ENCODE measurements at places on chromosomes 12 and 14. TPM values are rescaled to one million over a fixed set of nuclear protein-coding genes. Genes with fewer than 3 reads are reported as not detected.

GRCh38 chr14:22850944-22851764 lies 14.8 kb downstream of the MMP14 start:
- no peaks in the 10 kb centered on the region for H3K27me3 ChIP-seq
- peak overlapping the region; percentile 86 for H3K27ac ChIP-seq
- H3K36me3 ChIP-seq, result peaks cover 10% of the 10 kb centered on the region
- H3K4me3 ChIP-seq, result no peak overlapping the region
- H3K4me1 ChIP-seq, result peaks cover 73% of the 10 kb centered on the region

- H3K27me3 ChIP-seq, result no peaks in the 10 kb centered on the region
- H3K27ac ChIP-seq, result no peak overlapping the region
- H3K4me3 ChIP-seq, result no peak overlapping the region
- H3K4me1 ChIP-seq, result no peaks in the 10 kb centered on the region
- no peak for DNase-seq
Observed at GRCh38 chr12:85955127-85955526, 81.0 kb downstream of the NTS start.

Gene STXBP6
- 15.2 TPM for total RNA-seq

- H3K27me3 ChIP-seq, result no peaks in the 10 kb centered on the region
- H3K4me1 ChIP-seq, result peaks cover 30% of the 10 kb centered on the region
- no peaks in the 10 kb centered on the region for H3K36me3 ChIP-seq
- no peak overlapping the region for H3K4me3 ChIP-seq
- no peak overlapping the region for H3K27ac ChIP-seq
Observed at GRCh38 chr14:61547186-61548069, 147.9 kb upstream of the HIF1A start.

GRCh38 chr14:43735932-43736331 lies 771.2 kb downstream of the FSCB start:
- no peaks in the 10 kb centered on the region for H3K4me1 ChIP-seq
- DNase-seq, result no peak
- no peak overlapping the region for H3K27ac ChIP-seq

Gene NFE2
- total RNA-seq, result not detected

DNA sequence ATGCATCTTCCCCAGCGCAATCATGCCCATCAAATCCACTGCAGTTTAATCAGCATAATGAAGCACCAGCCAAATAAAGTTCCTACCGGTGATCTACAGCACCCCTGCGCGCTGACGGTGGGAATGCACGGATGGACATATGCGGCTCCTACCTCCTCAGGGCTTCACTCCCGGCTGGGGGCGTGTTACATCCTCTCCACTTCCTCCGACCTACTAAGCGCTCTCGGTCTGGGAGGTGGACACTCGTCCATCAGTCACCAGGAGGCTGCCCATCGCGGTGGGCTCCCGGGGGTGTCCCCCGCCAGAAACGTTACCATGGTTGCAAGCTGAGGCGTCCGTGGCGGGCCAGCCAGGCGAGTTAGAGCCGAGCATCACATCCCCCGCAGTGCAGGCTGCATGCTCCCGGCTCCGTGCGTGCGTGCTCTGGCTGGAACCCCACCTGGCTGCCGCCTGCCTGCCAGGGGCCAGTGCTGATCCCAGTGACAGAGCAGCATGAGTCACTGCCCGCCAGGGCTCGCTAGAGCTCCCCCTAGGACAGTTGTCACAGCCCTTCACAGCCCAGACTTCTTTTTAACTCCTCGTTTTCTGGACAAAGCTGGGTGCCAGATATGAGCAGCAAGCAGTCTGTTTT lies 73.0 kb downstream of the CIT start:
- DNase-seq, result peak; percentile 71
- H3K4me3 ChIP-seq, result peak overlapping the region; percentile 45
- no peak overlapping the region for H3K27ac ChIP-seq
- H3K4me1 ChIP-seq, result no peaks in the 10 kb centered on the region
- H3K36me3 ChIP-seq, result no peaks in the 10 kb centered on the region

Gene SSTR1
- total RNA-seq, result 1.7 TPM

Gene FOXG1
- total RNA-seq, result not detected

DNA sequence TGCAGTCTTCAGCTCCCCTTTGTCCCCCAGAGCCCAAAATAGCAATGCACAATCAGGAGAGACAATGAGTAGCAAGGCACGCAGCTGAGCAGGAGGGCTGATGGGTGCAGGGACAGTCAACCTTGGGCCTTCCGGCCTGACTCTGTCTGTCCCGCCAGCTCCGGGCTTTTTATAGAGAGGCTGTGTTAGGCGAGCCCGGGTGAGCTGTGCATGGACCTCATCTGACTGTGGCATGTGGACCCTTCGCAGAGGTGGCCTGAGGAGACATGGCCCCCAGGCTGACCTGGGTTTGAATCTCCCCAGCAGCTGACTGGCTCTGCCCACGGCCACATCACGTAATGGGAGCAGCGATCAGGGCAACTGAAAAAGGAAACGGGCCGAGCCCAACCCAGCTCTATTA lies 177.9 kb downstream of the TSPAN9 start:
- H3K27ac ChIP-seq, result no peak overlapping the region
- peaks cover 29% of the 10 kb centered on the region for H3K4me1 ChIP-seq
- H3K27me3 ChIP-seq, result no peaks in the 10 kb centered on the region
- no peak for DNase-seq

DNA sequence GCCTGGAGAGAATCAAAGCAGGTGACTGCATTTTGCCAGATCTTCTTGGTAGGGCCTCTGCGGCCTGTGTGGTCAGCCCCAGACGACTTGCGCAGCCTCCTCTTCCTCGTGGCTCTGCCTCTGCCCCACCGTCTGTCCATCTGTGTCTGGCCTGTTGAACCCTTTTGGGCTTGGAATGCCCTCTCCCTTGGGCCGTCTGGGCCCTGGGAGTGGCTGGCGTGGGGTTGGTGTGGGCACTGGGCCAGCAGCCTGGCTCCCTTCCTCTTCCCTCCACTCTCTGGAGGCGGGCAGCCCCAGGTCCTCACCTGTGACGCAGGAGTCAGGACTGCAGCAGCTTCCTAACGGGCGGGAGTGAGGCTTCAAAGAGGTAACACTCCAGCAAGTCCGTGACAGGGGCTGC lies 9.7 kb upstream of the CCDC197 start:
- H3K4me3 ChIP-seq, result no peak overlapping the region
- no peak for DNase-seq
- H3K4me1 ChIP-seq, result peaks cover 48% of the 10 kb centered on the region
- no peaks in the 10 kb centered on the region for H3K27me3 ChIP-seq
- H3K36me3 ChIP-seq, result no peaks in the 10 kb centered on the region
- peak overlapping the region; percentile 62 for H3K27ac ChIP-seq

Gene RPL10L
- total RNA-seq, result not detected

Gene SLCO1B1
- total RNA-seq, result not detected

Gene SIRT4
- total RNA-seq, result 2.8 TPM

- H3K36me3 ChIP-seq, result peaks cover 7% of the 10 kb centered on the region
- no peak overlapping the region for H3K4me3 ChIP-seq
- no peaks in the 10 kb centered on the region for H3K27me3 ChIP-seq
- no peaks in the 10 kb centered on the region for H3K4me1 ChIP-seq
- no peak for DNase-seq
- H3K27ac ChIP-seq, result no peak overlapping the region
Observed at GRCh38 chr12:116916714-116917114, 6.0 kb downstream of the FBXW8 start.

Gene SLC25A47
- total RNA-seq, result not detected

GRCh38 chr12:59067083-59067482 lies 146.8 kb upstream of the LRIG3 start:
- H3K36me3 ChIP-seq, result no peaks in the 10 kb centered on the region
- H3K27me3 ChIP-seq, result no peaks in the 10 kb centered on the region
- no peak overlapping the region for H3K27ac ChIP-seq
- H3K4me3 ChIP-seq, result no peak overlapping the region
- DNase-seq, result no peak

- H3K4me1 ChIP-seq, result peaks cover 27% of the 10 kb centered on the region
- no peaks in the 10 kb centered on the region for H3K27me3 ChIP-seq
- no peaks in the 10 kb centered on the region for H3K36me3 ChIP-seq
- H3K27ac ChIP-seq, result no peak overlapping the region
- no peak overlapping the region for H3K4me3 ChIP-seq
Observed at GRCh38 chr12:4855121-4855924, 54.4 kb upstream of the KCNA1 start.

GRCh38 chr14:24861083-24861630 lies 188.8 kb downstream of the STXBP6 start:
- H3K36me3 ChIP-seq, result no peaks in the 10 kb centered on the region
- no peaks in the 10 kb centered on the region for H3K4me1 ChIP-seq
- H3K27me3 ChIP-seq, result no peaks in the 10 kb centered on the region
- H3K27ac ChIP-seq, result no peak overlapping the region
- no peak overlapping the region for H3K4me3 ChIP-seq

- no peak overlapping the region for H3K27ac ChIP-seq
- H3K36me3 ChIP-seq, result no peaks in the 10 kb centered on the region
- no peak overlapping the region for H3K4me3 ChIP-seq
- H3K27me3 ChIP-seq, result no peaks in the 10 kb centered on the region
Observed at GRCh38 chr14:32986791-32987540, 48.3 kb downstream of the NPAS3 start.

DNA sequence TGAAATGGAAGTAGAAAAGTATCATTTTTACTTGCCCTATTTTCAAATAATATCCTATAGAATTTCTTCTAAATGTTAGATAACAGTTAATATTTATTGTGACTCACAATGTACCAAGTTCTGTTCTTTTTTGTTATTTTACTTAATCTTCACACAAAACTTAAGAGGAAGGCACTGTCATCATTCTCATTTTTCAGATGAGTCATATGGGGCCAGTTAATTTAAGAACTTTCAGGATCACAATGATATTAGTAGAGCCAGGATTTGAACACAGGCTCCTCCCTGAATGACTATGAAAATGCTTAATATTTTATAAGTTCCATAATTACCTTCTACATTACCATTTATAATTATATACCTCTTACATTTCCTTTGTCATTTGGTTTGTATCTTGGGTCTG lies 10.4 kb upstream of the TMEM260 start:
- no peak for DNase-seq
- no peaks in the 10 kb centered on the region for H3K27me3 ChIP-seq
- H3K36me3 ChIP-seq, result no peaks in the 10 kb centered on the region
- H3K4me3 ChIP-seq, result no peak overlapping the region
- no peak overlapping the region for H3K27ac ChIP-seq

- H3K4me1 ChIP-seq, result no peaks in the 10 kb centered on the region
- no peak for DNase-seq
- H3K27ac ChIP-seq, result no peak overlapping the region
- no peaks in the 10 kb centered on the region for H3K27me3 ChIP-seq
Observed at GRCh38 chr14:93855737-93856136, 67.5 kb upstream of the PRIMA1 start.

DNA sequence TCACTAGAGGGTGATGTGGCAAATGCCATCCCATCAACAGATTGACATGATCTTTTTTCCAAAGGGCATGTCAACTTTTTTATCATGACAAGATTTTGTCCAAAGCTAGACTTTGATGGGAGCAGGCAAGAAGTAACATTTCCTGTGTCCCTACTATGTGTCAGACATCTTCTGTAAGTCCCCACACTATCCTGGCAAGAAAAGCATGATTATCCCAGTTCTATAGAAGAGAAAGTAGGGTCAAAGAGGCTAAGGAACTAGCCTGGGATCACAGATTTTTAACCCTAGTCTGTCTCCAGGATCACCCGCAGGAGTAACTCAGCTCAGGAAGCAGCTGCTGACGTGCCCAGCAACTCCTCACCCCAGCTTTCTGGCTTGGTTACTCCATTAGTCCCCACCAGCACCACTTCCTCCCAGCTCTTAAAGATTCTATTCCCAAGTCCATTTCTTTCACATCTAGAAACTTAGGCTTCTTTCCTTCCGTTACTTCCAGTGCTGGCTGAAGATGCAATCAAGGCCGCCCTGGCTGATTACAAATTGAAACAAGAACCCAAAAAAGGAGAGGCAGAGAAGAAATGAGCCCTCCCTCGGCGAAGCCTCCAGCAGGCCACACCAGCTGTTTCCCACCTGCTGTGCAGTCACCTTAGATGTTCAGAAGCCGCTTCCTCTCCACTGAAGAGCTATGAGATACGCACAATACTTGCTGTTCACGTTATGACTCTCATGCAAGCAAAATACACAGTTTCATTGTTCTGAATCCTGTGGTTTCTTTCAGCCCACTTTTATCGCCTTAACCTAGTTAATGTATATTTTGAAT lies 6.2 kb downstream of the ISCU start:
- no peaks in the 10 kb centered on the region for H3K4me1 ChIP-seq
- no peak overlapping the region for H3K4me3 ChIP-seq
- DNase-seq, result no peak
- peak overlapping the region; percentile 37 for H3K27ac ChIP-seq
- peaks cover 63% of the 10 kb centered on the region for H3K36me3 ChIP-seq

Gene KRT6C
- total RNA-seq, result not detected

GRCh38 chr12:71415336-71416231 lies 24.0 kb upstream of the LGR5 start:
- no peak overlapping the region for H3K4me3 ChIP-seq
- H3K27ac ChIP-seq, result no peak overlapping the region
- no peaks in the 10 kb centered on the region for H3K27me3 ChIP-seq
- no peaks in the 10 kb centered on the region for H3K36me3 ChIP-seq

- H3K36me3 ChIP-seq, result no peaks in the 10 kb centered on the region
- peak overlapping the region; percentile 75 for H3K27ac ChIP-seq
- DNase-seq, result peak; percentile 80
- H3K4me1 ChIP-seq, result no peaks in the 10 kb centered on the region
Observed at GRCh38 chr12:132489078-132489601, 811 bp upstream of the FBRSL1 start.

- no peak overlapping the region for H3K4me3 ChIP-seq
- H3K27ac ChIP-seq, result no peak overlapping the region
- H3K36me3 ChIP-seq, result no peaks in the 10 kb centered on the region
- no peaks in the 10 kb centered on the region for H3K27me3 ChIP-seq
- no peak for DNase-seq
Observed at GRCh38 chr12:127162902-127163301, 1104.1 kb upstream of the TMEM132C start.

Gene CORO1C
- total RNA-seq, result 247 TPM

Gene ZNF891
- total RNA-seq, result 4.3 TPM

DNA sequence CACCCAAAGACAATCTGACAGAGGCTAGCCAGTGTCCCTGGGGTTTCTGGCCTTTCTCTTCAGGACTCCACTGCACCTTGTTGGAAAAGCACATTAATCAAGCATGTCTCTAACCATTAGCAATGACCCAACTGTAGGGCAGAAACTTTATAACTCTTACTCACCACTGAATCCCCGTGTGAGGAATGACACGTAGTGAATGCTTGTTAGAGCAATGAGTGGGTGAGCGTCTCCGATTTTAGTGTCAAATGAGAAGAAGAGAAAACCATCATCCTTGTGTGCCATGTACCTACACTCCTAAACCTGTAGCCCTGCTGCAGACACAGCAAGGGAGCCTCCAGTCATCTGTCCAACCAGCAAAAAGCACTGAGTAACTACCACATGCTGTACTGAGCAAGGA lies 56.5 kb upstream of the GPR68 start:
- H3K27ac ChIP-seq, result no peak overlapping the region
- peaks cover 12% of the 10 kb centered on the region for H3K4me1 ChIP-seq
- no peaks in the 10 kb centered on the region for H3K36me3 ChIP-seq
- no peaks in the 10 kb centered on the region for H3K27me3 ChIP-seq

Gene PTCSC3
- total RNA-seq, result not detected

GRCh38 chr12:126667339-126667738 lies 1599.6 kb upstream of the TMEM132C start:
- H3K4me1 ChIP-seq, result no peaks in the 10 kb centered on the region
- no peak for DNase-seq
- no peaks in the 10 kb centered on the region for H3K36me3 ChIP-seq
- H3K27ac ChIP-seq, result no peak overlapping the region
- no peak overlapping the region for H3K4me3 ChIP-seq

GRCh38 chr12:70451528-70451927 lies 85.4 kb downstream of the KCNMB4 start:
- no peak for DNase-seq
- H3K4me3 ChIP-seq, result no peak overlapping the region
- H3K36me3 ChIP-seq, result no peaks in the 10 kb centered on the region

Gene TAS2R50
- 2.5 TPM for total RNA-seq

- H3K36me3 ChIP-seq, result no peaks in the 10 kb centered on the region
- H3K4me3 ChIP-seq, result no peak overlapping the region
- H3K4me1 ChIP-seq, result no peaks in the 10 kb centered on the region
Observed at GRCh38 chr12:21330682-21331253, 3.9 kb downstream of the SLCO1A2 start.

Gene BCL2L14
- total RNA-seq, result not detected

Gene COX8C
- not detected for total RNA-seq
